Right ventricle myocardium superior (tissue), 1 donor: ENCODE measurements at places on chromosomes 7 and 10. TPM values are rescaled to one million over a fixed set of nuclear protein-coding genes. Genes with fewer than 3 reads are reported as not detected.

GRCh38 chr7:115654384-115655214, 376.0 kb downstream of the TFEC start:
- DNase-seq = no peak

ZNF32 gene
- total RNA-seq = 52.7 TPM

CALHM3 gene
- not detected for total RNA-seq

GRCh38 chr10:116653885-116654284, 33.1 kb downstream of the PNLIPRP2 start:
- DNase-seq = no peak

- no peak for DNase-seq
Measured at GRCh38 chr10:118439824-118440223, 97.7 kb upstream of the FAM204A start.

DNA sequence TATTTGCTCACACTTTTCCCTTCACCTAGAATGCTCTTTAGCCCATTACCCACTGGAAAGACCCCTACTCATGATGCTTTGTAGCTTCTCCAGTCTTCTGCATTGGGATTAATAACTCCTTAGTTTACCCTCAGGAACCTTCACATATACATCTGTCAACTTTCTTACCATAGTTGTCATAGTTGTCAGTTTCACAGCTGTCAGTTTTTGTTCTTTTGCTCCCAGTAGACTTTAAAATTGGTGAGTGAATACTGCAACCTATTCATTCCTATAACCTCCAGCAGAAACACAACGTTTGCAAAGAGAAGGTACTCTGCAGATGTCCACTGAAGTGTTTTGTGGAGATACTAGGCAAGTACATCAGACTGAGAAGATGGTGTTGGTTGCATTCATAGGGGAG, 2.6 kb downstream of the PON1 start:
- no peak for DNase-seq

- DNase-seq = no peak
Measured at GRCh38 chr10:45278860-45279498, 36.4 kb downstream of the OR13A1 start.

DNA sequence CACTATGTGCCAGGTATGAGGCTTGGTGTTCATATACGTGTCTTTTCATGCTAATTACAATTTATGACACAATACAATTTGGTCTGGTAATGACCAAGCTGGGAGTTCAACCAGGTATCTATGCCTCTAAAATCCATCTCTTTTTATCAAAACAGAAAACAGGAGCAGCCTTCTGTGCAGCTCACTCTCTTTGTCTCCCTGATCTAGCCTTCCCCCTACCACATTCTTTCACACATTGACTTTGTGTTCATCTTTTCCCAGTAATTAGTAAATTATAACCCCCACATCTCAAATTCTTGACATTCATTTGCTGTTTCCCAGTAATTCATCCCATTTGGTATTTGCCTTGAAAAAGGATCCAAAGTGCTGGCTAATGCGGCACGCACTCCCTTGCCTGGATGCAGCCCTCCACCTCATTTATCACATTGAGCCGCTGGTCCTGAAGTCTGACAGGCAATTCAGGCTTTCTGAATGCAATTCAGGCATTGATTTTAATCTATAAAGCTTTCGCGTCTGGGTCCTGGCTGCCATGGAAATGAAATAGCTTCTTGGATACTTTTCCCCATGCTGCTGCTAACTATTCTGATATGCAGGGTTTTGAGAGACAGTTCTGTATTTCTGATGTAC, 112.5 kb upstream of the ANKRD1 start:
- DNase-seq = no peak

CFAP43 gene
- not detected for total RNA-seq

DNA sequence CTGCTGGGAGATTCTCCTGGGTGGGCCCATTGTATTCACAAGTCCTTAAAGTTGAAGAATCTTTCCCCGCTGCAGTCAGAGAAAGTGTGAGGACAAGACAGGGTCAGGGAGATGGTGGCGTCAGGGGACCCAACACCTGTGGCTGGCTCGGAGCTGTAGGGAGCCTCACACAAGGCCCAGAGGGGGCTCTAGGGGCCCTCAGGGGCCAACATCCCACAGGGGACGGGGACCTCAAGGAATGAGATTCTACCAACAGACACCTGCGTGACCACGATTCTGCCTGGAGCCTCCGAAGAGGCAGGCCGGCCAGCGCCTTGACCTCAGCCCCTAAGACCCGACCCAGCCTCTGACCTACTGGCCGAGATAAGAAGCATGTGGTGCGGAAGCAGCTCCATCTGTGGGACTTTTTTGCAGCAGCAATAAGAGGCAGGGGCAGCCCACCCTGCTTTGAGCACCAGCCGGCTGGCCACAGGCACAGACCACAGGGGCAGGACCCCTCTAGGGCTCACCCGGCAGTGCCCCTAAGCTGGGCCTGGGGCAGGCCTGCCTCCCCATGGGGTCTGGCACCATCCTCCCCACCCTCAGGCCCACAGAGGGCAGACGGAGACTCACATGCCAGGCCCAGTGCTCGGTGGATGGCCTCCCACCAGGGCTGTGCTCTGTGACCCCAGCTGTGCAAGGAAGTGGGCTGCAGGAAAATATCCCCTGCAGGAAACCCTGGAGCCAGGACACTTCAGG, 13.2 kb downstream of the RASGEF1A start:
- DNase-seq = no peak

- DNase-seq = no peak
Measured at GRCh38 chr10:123149162-123149567, 1.2 kb downstream of the HMX2 start.

- DNase-seq = no peak
Measured at GRCh38 chr7:55326081-55326835, 38.9 kb upstream of the LANCL2 start.

DNA sequence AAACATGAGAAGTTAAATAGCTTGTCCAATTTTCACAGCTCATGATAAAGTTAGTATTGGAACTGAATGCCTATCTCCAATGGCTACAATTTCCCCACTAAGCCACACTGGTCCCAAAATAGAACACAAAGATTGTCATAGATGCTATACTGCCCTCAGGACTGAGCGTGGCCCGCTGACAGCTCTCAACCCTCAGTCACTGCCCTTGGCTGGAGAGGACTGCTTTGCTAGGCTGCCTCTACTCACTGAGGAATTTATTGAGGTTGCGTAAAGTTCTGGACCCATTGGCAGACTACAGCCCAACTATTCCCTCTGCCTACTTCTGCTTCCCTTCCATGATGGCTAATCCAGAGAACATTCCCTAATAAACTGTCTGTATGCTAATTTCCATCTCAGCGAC, 165.5 kb upstream of the BET1 start:
- no peak for DNase-seq

GRCh38 chr7:44382459-44383265, 57.3 kb upstream of the CAMK2B start:
- no peak for DNase-seq

ZNRF2 gene
- total RNA-seq = 7.2 TPM

GRCh38 chr10:13758756-13759155, 172.0 kb downstream of the PRPF18 start:
- no peak for DNase-seq

DNA sequence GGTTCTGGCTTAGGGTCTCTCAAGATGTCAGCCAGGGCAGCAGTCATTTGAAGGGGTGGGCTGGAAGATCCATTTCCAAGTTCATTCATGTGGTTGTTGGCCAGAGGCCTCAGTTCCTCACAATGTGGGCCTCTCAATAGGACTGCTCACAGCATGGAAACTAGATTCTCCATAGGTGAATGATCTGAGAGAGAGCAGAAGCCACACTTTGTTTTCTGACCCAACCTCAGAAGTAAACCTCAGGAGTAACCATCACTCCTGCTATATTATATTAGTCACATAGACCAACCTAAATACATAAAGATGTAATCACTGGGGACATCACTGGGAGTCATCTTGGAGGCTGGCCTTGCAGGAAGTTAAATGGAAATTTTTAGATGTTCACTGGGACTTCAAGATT, 42.2 kb downstream of the GBF1 start:
- DNase-seq = no peak

GRCh38 chr10:107059872-107060271, 104.6 kb downstream of the SORCS1 start:
- DNase-seq = no peak
